ENCODE measurements at places on chromosomes 6 and 20.
A peak's percentile ranks its signal among the peaks of the same experiment; 100 is the strongest.

DNA sequence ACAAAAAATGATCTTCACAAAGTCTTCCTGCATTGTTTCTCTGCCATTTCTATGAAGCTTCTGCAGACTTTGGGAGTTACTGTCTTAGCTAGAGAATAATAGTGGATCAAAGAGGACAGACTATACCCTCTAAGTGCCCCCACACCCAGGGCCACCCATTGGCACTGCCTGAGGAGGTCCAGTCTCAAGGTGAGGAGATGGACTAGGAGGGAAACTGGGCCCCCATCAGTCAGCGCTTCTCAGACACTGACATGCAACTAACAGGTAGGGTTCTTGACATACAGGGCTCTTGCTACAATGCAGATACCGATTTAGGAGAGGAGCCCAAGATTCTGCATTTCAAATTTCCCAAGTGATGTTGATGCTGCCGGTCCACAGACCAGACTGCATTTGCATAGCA is 24.3 kb downstream of the PCNA start:
- DNase-seq: no peak

DNA sequence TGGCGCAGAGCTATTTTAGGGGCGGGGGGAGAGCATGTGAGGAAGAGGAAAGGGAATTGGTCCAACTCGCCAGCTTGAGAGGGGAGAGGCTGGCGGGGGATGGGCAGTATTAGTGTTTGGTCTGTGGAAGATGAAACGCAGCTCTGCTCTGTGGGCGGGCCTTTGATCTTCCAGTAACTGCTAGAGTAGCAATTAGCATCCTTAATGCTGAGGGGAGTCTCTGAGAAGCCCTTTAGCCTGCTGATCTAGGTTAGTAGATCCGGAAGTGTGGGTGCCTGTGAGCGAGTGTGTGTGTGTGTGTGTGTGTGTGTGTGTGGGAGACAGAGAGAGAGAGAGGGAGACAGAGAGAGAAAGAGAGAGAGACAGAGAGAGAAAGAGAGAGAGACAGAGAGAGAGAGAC is 117.2 kb upstream of the BACH2 start:
- peak; percentile 18 for DNase-seq

DNA sequence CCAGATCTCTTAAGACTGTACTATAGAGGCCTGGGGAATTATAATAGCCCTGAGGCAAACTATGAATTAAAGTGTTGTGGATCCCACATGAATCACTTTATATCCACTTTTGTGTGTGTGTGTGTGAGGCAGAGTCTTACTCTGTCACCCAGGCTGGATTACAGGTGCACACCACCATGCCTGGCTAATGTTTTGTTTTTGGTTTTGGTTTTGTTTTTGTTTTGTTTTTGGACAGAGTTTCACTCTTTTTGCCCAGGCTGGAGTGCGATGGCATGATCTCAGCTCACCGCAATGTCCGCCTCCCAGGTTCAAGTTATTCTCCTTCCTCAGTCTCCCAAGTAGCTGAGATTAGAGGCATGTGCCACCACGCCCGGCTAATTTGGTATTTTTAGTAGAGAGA is 32.2 kb upstream of the MICB start:
- no peak for DNase-seq

GRCh38 chr20:40291493-40292135 is 397.4 kb downstream of the MAFB start:
- DNase-seq: no peak
